ENCODE measurements at places on chromosomes 11 and 22.

DNA sequence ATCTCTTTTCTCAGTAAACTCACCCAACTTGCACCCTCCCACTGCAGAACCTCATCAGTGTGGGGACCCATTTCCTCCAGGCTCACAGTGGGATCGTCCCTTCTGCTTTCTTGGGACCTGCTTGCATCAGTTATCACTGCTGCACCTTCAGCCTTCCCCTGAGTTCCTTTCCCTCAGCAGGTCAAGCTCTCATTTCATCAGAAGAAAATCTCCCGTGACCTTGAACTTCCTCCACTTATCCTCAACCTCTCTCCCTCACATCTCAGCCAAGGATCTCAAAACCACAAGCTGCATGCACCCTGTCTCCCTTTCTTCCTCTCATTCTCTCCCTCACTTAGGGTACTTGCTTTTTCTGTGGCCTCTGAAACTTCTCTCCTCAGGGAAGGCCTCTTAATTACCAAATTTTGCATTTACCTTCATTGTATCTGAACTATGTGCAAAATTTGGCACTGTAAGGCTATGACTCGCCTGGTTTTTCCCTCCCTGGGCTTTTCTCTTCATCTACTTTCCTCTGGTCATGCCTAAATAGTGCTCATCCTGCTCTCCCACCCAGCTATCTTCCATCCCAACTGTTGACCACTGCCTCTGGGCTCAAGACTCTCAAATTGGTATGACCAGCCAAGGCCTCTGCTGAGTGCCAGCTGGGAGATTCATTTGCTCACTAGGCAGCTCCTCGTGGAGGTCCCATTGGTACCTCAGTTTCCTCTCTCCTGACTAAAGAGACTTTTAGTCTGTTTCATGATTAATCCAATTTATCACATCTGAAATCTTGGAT, 2.7 kb upstream of the RCE1 start:
- no peak for DNase-seq

- DNase-seq: no peak
Measured at GRCh38 chr11:113840932-113841664, 34.3 kb downstream of the USP28 start.

GRCh38 chr11:36407356-36407755, 102.7 kb downstream of the TRAF6 start:
- DNase-seq: no peak

DNA sequence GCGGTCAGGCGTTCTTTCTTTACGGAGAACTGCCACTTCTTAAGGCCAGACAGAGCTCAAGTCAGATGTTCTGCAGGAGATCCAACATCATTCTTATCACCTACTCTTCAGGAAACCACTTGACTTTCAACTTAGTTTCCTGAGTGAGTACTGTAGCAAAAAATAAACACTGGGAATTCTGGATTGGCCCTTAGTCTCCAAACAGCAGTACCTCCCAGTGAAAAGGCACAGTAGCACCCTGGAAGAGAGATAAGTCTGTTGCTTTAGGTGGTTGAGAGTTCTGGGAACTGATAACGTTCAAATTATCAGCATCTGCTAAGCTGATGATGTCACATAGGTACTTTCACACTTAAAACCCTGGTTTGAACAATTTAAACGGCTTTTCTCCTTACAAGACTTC, 971.8 kb upstream of the TENM4 start:
- DNase-seq: no peak

GRCh38 chr11:27701355-27702105, 1.3 kb upstream of the BDNF start:
- peak; percentile 81 for DNase-seq

All from AG10803 (cell line).